M059J (cell line): ENCODE measurements at places on chromosomes 5 and 9.

DNA sequence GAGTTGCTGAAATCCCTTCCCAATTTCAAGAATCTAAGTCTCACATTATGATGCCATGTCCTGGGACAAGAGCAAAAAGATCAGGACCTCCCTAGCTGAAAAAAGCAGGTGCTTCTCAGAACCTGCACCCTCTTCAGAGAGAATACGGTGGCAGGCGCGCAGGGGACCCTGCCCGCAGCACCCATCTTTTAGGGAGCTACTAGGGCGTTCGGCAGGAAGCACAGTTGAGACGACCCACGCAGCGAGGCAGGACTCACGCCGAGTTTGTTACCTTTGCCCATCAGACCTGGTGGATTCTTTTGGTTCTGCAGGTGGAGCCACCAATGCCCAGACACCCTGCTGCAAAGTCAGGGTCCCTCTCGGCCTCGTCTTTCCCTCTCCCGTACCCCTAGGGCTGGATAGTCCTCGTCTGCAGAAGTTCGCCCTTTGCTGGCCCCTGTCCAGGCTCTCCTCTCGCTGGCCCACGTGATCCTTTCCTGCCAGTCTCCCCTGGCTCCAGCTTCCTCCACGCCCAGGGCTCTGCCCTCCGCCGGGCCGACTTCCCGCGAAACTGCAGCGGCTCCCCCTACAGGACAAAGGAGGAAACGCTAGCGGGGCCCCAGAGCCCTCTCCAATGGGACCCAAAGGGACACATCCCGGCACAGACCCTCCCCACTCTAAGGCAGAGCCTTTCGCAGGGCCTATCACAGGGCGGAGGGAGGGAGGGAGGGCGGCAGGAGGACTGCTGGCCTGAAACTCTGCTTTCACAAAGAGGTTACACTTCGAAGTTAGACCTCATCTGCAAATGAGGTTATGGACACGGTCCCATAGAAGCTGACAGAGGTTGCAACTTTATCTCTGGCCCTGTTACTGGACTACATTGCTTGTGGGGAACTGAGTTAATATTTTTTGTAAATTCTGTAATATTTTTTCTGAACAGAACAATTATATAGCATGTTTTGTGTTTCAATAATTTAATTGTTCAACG is 28.8 kb downstream of the TMEM174 start:
- peak; percentile 55 for DNase-seq

GRCh38 chr5:92163906-92164305 is 780.8 kb upstream of the ARRDC3 start:
- no peak for DNase-seq

DNA sequence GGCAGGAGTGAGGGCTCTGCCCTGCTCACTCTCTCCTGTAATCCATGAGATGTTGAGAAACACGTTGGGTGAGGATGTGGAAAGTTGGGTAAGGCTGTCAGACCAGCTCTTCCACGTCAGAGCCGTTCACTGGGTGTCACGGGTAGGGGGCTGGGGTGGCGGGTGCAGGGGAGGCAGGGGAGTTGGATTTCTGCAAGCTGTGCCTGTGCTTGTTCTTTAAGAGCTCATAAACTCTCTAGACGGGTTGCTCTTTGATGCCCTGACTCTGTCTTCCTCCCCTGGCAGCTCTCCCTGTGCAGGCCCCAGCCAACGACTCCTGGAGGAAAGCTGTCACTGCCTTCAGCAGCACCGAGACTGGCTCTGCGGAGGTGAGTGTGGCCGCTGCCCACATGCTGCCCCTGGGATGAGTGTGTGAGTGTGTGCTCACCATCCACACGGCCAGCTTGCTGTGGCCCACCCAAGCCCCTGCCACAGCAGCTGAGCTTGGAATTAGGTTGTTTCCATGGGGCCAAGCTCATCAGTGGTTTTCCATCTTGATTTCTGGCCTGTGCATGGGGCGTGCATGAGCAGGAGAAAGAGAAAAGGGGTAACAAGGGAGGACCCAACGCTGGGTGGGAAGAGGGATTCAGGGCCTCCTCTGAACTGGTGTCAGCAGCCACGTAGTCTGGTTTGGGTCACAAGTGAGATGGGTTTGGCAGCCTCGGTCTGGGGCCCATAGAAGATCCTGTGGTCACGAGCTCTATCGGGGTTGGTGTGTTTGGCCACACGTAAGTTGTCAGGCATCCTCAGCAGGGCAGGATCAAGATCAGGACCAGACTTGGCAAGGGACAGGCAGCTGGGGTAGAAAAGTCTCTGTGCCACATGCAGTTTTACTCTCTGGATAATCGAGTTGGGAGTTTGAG is 21.0 kb upstream of the POMT1 start:
- no peak for DNase-seq

DNA sequence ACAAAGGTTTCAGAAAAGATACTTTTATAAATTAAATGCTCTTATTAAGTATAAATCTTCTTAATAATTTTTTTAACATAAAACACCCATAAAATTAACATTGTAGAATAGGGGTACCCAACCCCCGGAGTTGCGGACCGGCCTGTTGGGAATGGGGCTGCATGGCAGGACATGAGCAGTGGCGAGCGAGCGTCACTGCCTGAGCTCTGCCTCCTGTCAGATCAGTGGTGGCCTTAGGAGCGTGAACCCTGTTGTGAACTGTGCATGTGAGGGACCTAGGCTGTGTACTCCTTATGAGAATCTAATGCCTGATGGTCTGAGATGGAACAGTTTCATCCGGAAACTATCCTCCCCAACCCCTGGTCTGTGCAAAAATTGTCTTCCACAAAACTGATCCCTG is 35.3 kb downstream of the CLINT1 start:
- DNase-seq: no peak

- DNase-seq: no peak
These were observed 147.5 kb downstream of the PAM start for GRCh38 chr5:102902647-102903046.

GRCh38 chr9:115770521-115770920 is 383.1 kb upstream of the PAPPA start:
- peak; percentile 56 for DNase-seq
